ENCODE measurements at places on chromosomes 5 and 9.

DNA sequence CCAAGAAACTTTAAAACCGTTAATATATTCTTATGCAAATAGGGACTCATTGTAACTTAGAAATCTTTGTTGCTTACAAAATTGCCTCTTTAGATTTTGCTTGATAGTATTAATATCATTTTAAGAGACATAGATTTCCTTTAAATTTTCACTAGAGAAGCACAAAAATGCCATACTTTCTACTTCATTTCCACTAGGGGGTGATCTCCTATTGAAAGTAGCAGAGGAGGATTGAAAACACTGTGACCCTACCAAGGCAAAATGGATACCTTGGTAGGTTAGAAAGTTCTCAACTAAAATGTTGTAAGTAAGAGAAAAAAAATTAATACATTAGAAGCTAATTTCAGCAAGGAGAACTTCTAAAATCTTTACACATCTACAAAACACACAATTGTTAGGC is 204.9 kb downstream of the CHSY3 start:
- DNase-seq, result no peak

GRCh38 chr9:72134801-72135200 is 14.4 kb upstream of the GDA start:
- no peak for DNase-seq

DNA sequence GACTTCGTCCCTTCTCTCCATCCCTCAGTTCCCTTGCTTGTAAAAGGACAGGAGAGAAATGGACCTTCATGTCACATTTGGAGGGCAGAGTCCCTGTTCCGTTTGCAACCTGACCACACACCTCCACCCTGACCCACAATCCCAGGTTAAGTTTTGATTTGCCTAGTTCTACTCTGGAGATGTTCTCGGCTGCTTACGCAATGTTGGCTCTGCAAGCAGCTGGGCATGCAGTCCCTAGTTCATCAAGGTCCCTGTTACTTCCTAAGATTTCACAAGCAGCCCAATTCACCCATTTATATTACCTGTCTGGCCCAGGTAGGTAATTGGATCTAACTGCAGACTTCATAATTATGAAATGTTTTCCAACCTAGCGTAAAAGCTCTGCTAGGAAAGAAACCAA is 28.8 kb downstream of the SLIT3 start:
- DNase-seq, result no peak

- no peak for DNase-seq
Measured at GRCh38 chr5:101418713-101419118, 515.6 kb upstream of the ST8SIA4 start.

DNA sequence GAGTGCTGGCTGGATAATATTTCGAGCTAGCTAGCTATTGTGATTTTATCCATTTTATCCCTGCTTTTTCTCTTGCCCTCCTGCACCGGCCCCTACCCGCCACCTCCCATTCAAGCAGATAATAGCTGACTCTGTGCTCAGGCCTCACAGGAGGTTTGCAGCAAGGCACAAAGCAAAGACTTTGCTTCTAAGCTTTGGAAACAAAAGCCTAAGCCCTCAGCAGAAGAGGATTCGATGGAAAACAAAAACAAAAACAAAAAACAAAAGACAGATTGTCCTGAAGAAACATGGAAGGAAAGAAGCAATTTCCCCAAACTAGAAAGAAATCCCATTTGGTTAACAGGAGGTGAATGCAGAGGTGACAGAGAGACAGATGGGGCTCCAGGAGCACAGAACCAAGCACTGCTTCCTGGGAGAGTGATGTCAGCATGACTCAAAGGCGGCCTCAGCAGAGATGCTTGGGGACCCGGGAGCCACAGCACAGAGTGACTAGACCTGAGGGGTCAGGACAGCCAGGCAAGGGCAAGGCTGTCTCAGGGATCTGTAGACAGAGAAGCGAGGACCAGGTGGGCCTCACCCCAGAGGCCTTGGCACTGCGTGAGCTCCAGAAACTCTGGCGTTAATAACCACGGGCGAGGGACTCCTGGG is 28.4 kb downstream of the MTX3 start:
- DNase-seq, result no peak

- no peak for DNase-seq
Measured at GRCh38 chr5:172757394-172758010, 13.5 kb downstream of the DUSP1 start.

Measured in stimulated activated CD4-positive, alpha-beta T cell treated with anti-CD3 and anti-CD28 coated beads, Interleukin-1b, Interleukin-23, amount 100 ng/mL, for 4 hours (primary cell).